NCI-H526 (cell line): ENCODE measurements at places on chromosomes 3 and 15.
A peak's percentile ranks its signal among the peaks of the same experiment; 100 is the strongest.

GRCh38 chr3:184592371-184593219, 31.0 kb downstream of the EPHB3 start:
- DNase-seq: peak; percentile 57

- no peak for DNase-seq
Observed at GRCh38 chr3:25088284-25088683, 339.8 kb upstream of the RARB start.

- no peak for DNase-seq
Observed at GRCh38 chr15:85412956-85413854, 32.8 kb downstream of the AKAP13 start.

GRCh38 chr3:161838021-161838420, 341.4 kb downstream of the OTOL1 start:
- no peak for DNase-seq

DNA sequence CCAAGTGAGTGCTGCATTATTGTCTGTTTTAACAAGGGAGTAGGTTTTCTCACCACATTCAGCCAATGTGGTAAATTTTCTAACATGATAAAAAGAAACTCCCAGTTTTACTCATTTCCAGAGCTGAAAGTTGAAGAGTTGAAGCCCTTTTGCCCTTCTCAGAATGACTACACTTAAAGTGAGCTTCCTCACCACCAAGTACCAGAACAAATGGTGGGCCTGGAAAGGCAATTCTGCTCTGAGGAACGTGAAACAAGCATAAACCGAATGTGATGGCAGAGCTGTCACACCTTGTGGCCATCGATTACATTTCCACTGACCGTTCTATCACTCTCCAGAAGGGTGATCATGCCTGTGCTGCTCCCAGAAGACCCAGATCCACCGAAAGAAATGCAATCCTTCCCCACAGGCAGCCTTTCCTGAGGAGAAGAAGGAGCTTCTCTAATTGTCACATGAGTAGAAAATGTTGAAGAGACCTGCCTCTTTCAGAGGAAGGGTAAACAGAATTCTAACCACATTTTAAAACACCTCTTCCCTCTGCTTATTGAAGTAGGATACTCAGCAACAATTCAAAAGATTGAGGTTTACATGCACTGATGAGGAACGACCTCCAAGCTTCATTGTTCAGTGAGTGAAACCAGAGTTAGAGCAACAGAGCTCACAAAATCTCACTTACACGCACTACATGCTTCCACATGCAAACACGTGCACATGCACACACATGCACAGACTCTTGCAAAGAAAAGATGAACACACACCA, 21.4 kb upstream of the CCR9 start:
- no peak for DNase-seq

DNA sequence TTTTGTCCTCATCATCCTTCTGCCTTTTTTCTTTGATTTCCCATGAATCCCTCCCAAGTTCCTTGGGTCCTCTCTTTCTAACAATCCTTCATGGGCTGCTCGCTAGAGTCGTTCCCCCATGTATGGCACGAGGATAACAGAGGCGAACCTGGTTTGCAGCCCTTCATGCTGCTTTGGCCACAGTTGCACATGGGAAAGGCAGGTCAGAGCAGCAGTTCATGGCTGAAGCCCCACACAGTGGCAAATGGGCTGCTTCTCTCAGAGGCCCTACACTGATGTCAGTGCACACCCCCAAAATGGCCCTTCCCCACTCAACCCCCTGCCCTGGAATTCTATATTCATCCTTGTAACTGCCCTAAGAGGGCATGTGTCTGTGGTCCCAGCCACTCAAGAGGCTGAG, 335.4 kb upstream of the IGF1R start:
- DNase-seq: no peak

GRCh38 chr3:24565053-24565452, 70.4 kb upstream of the THRB start:
- DNase-seq: no peak

DNA sequence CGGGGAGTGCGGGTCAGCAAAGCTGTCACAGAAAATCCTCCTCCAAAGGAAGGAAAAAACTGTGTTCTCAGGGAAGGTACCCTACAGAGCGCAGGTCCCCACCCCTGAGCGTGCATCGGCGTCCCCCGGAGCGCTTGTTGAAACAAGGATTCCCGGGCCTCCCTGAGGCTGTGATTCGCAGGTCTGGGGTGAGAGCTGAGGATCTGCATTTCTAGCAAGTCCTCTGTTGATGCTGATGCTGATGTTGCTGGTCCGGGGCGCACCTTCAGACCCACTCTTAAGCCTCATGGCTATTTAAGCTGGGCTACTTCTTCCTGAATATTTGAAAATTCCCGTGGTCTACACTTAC, 226.2 kb upstream of the IGF1R start:
- no peak for DNase-seq

- DNase-seq: no peak
Observed at GRCh38 chr3:112333381-112334317, 693 bp downstream of the CD200 start.

DNA sequence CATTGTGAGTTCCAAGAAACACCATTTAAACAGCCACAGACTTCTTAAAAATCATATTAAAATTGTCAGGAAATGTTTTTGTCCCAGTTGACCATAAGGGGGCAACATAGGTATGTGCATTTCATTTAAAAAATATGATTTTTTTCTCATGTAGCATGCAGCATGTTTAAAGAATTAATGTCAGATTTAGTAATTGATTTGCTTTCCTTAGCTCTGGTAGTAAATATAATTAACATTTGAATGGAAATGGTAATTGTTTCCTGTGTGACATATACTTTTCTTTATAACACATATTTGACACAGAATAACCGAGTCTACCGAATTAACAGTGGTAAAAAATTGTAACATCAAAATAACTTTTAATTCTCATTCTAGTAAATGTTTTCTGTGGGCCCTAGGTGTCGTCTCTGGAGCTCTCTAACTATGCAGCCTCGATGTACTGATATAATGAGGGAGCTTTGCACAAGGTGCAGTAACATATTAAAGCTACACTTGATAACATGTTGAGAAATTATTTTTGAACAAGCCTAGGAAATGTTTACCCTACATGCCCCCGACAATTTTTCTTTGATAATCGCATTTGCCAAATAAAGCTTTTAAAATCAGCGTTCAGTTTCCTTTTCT, 34.9 kb downstream of the NXPE3 start:
- peak; percentile 1 for DNase-seq

GRCh38 chr3:188788621-188789081, 383.1 kb upstream of the TPRG1 start:
- no peak for DNase-seq

GRCh38 chr3:11558002-11558401, 85.7 kb downstream of the VGLL4 start:
- DNase-seq: no peak

- no peak for DNase-seq
Observed at GRCh38 chr15:36778531-36778930, 199.1 kb downstream of the CDIN1 start.

- DNase-seq: no peak
Observed at GRCh38 chr3:33441225-33441976, 1.2 kb upstream of the UBP1 start.

DNA sequence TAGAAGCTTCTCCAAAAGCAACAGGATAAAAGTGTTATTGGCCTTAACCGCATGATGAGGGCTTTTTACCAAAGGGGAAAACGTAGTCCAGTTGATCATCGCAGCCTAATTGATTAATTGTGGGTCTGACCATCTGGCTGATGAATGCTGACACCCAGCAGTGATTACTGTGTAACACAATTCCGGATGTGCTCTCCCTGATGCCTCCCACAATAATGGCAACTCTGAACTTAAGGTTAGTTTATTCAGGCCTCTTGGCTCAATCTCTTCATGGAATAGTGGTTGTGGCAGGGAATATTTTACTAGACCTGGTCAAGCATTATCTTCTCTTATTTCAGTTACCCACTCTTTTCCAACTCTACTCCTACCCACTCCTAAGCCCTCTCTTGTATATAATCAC, 332.9 kb downstream of the TIGIT start:
- DNase-seq: no peak

DNA sequence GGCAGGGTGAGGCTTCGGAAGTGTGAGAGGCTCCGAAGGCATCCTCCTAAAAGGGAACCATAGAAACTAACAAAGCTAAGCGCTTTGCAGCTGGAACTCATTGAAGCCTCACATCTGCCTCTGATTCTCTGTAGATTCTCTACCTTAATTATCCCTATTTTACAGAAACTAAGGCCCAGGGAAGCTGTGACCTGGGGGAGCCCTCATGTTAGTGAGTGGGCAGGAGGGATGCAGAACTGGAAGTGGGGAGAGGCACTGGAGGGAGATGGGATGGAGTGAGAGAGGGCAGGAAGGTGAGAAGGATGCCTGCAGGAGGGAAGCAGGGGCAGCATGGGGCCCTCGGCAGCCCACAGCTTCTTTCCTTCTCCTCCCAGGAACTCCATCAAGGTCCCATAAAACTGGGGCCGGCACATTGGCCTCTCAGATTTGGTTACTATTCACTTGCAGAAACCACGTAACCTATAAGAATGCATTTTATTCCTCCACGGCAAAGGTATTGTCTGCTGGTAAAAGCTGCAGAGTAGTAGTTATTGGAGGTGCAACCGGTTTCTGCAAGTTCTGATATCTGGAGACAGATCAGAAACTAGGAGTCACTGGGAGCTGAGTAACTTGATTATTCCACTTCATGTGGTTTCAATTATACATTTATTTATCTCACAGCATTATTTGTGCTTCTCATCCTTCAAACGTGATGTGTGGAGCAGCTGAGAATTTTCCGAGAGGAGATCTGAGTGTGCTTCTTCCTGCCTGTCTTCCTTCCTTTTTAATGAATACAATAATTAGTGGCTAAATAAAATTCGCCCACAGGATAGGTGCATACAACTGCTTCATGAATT, 24.0 kb upstream of the CHCHD6 start:
- no peak for DNase-seq

- no peak for DNase-seq
Observed at GRCh38 chr3:180358179-180358578, 243.8 kb upstream of the TTC14 start.

GRCh38 chr15:29309139-29309538, 39.5 kb upstream of the NSMCE3 start:
- no peak for DNase-seq

- no peak for DNase-seq
Observed at GRCh38 chr3:62803276-62803675, 71.9 kb downstream of the CADPS start.

DNA sequence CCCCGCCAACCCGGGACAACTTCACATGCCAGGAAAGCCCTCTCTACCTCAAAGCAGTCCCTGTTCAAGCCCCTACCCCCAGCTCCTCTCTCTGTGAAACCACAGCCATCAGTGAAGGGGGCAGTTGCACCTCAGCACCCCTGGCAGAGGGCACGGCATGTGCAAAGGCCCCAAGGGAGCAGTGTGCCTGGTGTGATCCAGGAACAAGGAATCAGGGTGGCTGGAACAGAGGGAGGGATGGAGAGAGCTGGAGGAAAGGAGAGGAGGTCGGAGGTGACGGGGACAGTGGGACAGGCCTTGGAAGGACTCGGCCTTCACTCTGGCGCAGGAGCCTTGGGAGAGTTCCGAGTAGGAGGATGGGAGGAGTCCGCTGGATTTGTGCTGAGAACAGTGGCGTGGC, 26.5 kb upstream of the IQSEC1 start:
- no peak for DNase-seq

DNA sequence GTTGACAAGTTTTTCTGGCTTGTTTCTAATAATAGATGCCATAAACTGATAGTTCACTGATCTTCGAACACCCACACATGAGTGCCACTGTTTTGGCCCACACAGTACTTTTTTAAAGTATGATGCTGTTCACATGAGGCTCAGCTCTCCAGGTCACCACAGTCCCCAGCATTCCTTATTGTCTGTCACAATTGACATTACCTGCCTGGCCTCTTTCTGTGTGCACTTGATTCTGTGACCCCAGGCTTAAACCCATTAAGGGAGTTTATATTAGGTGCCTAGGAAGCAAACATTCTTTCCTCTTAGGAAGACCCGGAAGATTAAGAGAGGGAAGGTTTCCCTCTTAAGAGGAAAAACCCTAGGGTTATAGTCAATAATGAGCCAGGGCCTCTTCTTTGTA, 24.2 kb upstream of the LRRFIP2 start:
- DNase-seq: no peak

DNA sequence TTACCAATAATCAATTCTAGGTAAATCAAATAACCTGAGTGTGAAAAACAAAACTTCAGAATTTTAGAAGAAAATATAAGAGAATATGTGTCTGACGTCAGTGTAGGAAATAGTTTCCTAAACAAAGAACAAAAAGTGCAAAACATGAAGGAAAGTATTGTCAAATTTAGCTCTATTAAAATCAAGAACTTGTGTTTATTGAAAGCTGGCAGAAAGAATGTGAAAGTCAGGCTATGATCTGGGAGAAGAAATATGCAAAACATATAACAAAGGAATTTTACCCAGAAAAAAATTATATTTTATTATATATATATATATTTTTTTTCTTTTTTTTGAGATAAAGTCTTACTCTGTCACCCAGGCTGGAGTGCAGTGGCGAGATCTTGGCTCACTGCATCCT, 129.1 kb upstream of the ANKRD28 start:
- DNase-seq: no peak

GRCh38 chr3:31188112-31188511, 293.7 kb upstream of the GADL1 start:
- DNase-seq: no peak

GRCh38 chr3:4506559-4507023, 13.4 kb downstream of the ITPR1 start:
- DNase-seq: no peak

DNA sequence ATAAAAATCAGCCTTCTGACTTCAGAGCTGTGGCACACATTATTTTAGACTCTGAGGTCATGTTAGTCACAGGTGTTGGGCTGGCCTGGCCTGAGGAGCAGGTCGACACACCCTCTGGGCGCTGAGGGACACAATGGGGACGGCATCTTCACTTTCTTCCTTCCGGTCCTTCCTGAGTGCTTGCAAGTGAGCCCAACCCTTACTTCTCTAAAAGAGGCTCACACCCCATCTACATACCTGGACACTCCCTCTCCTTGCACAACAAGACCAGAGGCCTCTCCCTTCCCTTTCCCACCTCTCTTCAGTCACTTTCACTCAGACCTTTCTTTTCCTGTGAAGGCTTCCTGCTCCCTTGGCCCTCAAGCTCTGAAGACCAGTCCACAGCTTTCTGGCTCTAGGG, 85.4 kb downstream of the XXYLT1 start:
- DNase-seq: no peak

- DNase-seq: no peak
Observed at GRCh38 chr3:171845481-171846284, 2.5 kb downstream of the TMEM212 start.

DNA sequence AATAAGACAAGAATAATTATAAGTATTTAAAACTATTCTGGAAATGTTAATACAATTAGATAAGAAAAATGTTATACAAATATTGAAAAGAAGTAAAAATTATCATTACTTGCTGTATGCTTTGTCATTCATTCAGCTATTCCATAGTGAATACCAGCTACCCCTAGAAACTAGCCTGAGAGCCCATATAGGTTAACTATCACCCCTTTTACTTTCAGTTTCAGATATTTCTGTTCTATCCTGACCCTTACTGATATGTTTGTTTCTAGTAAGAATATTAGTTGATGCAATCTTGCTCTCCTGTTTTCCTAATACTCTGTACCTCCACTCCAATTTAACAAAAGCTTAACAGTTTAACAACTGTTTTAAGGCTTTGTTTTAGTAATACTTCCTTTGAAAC, 31.6 kb downstream of the FAM227B start:
- no peak for DNase-seq
